Vagina (tissue), 2 donors: ENCODE measurements at places on chromosomes 2 and 18.
A peak's percentile ranks its signal among the peaks of the same experiment; 100 is the strongest.

DNA sequence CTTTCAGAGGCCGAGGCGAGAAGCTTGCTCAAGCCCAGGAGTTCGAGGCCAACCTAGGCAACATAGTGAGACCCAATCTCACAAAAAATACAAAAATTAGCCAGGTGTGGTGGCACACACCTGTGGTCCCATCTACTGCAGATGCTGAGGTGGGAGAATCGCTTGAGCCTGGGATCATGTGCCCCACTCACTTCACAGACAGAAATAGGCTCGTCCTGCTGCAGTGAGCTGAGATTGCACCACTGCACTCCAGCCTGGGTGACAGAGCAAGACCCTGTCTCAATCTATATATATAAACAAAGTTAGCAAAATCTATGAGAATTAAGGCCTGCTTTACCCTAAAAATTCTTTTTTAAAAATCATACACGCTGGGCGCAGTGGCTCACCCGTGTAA lies 50.8 kb downstream of the TEX44 start:
- peak overlapping the region; percentile 92 for H3K27ac ChIP-seq
- H3K27me3 ChIP-seq, result no peaks in the 10 kb centered on the region
- H3K4me1 ChIP-seq, result peaks cover 38% of the 10 kb centered on the region
- DNase-seq, result no peak
- no peaks in the 10 kb centered on the region for H3K36me3 ChIP-seq

DNA sequence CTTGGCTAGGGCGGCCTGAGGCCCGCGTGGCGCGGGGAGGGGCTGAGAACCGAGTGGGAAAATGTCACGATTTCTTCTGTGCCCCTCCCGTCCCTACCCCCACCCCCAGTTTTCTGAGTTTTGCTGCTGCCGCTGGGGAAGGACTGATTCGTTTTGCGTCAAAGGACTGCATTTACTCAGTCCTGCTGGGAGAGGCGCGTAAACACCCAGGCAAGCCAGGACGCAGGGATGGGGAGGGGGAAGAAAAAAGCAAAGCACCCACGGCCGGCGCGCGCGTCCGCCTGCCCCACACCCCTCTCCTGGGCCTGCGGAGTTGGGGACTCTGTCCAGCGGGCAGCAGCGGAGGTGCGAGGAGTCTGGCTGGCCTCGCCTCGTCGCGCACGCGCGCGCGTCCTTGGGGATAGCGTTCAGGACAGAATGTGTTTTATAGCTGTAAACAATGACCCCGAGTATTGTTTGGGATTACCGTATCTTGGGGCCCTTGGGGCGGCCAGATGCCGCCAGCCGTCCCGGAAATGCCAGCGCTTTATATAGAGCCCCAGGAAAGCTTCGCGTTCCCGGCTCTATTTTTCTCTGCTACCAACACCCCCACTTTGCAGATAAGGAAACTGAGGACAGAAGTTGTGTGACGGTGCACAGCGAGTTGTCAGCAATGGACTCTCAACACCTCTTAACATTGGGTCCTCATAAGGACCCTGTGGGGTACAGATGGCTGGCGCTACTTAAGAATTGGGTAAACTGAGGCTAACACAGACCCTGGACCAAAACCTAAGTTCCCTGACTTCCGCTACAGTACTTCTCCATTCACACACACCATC lies 1.7 kb upstream of the FOSL2 start:
- H3K4me3 ChIP-seq, result peak overlapping the region; percentile 93
- no peaks in the 10 kb centered on the region for H3K27me3 ChIP-seq
- H3K36me3 ChIP-seq, result peaks cover 12% of the 10 kb centered on the region
- H3K27ac ChIP-seq, result peak overlapping the region; percentile 100

DNA sequence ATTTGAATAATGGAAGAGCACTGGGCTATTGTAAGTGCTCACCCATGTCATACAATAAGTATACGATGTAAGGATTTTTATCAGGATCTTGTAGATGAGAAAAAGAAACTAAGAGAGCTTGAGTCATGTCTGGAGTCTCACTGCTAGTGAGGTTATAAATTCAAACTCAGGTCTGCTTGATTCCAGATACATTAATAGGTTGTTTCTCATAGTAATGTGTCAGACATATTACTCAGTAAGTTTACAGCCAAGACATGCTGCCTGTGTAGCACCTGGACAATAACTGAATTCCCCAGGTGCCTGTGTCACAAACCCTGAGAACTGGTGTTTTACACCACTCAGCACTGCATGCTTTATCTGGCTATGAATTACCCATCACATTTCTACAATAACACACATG lies 216.9 kb upstream of the LRP1B start:
- no peaks in the 10 kb centered on the region for H3K36me3 ChIP-seq
- no peak for DNase-seq
- no peaks in the 10 kb centered on the region for H3K27me3 ChIP-seq
- H3K27ac ChIP-seq, result no peak overlapping the region

- H3K4me1 ChIP-seq, result peaks cover 22% of the 10 kb centered on the region
- H3K27ac ChIP-seq, result no peak overlapping the region
- H3K4me3 ChIP-seq, result no peak overlapping the region
- no peaks in the 10 kb centered on the region for H3K27me3 ChIP-seq
Observed at GRCh38 chr2:39027421-39027820, 93.4 kb downstream of the SOS1 start.

DNA sequence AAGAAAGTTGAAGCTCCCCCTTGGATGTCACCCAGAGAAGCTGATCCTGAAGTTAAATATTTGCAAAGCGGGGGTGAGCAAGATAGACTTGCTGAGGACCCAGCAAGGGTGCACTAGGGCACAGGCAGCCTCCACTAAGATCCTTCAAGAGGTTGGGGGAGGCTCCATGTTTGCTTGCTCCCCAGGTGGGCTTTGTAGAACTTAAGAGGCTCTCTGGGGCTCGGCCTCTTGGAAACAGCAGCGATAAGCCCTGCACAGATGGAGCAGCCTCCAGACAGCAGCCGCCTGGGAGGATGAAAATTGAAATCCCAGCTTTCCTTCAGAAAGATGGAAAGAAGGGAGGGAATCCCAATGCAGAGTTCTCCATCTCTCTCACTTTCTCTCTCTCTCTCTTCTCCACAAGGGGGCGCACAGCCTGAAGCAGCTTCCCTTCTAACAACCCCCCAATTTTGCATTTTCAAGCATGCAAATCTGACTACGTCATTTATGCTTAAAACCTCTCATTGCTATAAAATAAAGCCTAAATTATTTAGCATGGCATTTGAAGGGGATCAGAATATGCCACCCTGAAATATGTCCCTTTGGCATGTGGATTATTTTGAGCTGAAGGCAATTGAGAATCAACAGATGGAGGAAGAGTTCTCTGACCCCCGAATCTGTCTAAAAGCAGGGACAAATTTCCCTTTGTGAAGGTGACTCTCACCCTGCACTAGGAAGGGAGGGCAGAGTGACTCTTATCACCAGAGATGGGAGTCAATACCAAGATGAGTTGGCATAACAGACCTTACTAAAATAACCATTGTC lies 185.7 kb upstream of the KLHL29 start:
- H3K4me1 ChIP-seq, result no peaks in the 10 kb centered on the region
- peak; percentile 49 for DNase-seq
- H3K27ac ChIP-seq, result no peak overlapping the region
